ENCODE measurements at places on chromosomes 2 and 18.
A peak's percentile ranks its signal among the peaks of the same experiment; 100 is the strongest.

DNA sequence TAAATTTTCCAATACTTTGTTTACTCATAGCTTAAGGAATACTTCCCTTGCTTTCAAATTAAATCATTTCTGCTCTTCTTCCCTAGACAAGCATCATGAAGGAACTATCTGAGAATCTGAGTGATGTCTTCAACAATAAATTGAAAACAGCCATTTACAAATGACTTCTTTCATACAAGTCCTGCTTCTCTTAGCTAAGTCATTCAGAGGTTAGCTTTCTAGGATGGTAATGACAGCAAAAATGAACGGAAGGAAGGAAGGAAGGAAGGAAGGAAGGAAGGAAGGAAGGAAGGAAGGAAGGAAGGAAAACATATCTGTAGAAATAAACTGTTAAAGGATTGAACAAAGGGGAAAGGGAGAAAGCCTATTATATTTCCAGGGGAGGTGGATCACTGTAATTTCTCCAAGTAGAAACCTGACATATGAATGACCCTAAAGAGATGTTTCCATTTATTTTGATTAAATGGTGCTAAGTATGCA, 335.0 kb upstream of the KYNU start:
- no peak for DNase-seq

DNA sequence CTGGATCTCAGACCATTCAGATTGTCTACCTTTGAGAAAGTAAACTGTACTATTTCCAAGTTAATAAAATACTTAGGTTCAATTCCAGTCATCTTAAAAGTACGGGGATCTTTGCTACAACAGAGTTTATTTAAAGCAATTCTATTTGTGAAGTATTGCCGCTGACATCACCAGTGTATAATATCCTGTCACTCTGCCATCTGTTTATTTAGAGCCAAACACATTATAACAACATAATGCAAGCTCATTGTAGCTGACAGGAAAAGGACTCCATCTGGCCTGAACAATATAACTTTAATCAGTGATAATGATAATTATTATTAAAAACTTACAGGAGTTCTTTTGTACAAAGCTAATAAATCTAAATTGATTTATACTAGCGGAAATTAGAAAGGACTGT, 786.8 kb downstream of the ERBB4 start:
- no peak for DNase-seq

DNA sequence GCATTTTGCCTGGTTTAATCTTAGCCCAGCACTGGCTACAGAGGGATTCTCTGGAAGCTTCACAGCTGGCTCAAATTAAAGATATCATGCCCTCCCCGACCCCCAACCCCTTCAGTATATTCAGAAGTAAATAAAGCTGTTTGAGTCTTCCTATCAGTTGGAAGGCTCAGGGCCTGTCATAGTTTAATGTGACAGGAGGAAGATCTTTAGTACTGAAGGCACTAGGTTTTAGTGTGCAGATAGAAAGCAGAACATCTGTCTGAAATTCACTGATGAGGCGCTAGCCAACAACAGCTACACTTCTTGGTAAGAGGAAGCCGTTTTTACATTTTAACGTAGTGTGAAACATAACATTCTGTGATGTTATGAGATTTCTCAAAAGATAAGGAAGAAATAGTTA, 969.1 kb upstream of the CDH2 start:
- no peak for DNase-seq

DNA sequence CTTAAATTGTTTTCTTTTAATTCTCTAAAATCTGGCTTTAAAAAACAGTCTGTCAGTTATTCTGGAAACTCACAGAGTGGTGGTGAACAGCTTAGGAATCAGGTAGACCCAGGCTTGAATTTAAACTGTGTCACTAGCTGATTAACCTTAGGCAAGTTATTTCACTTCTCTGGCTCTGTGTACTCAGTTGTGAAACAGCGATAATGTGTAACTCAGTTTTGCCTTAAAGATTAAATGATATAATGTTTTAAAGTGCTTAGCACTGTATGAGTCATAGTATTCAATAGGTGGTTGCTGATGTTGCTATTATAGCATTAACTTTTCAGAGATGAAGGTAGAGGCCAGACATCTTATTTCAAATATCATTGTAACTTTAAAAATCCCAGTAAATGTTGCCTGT, 40.7 kb downstream of the PKP4 start:
- no peak for DNase-seq

- DNase-seq, result no peak
These were observed 1435.4 kb upstream of the LRRTM1 start for GRCh38 chr2:81739966-81740365.

GRCh38 chr18:45910405-45911023, 56.6 kb downstream of the EPG5 start:
- DNase-seq, result peak; percentile 52

GRCh38 chr2:152046940-152047339, 51.9 kb downstream of the CACNB4 start:
- no peak for DNase-seq

GRCh38 chr2:220165401-220165800, 538.0 kb downstream of the SLC4A3 start:
- DNase-seq, result no peak

DNA sequence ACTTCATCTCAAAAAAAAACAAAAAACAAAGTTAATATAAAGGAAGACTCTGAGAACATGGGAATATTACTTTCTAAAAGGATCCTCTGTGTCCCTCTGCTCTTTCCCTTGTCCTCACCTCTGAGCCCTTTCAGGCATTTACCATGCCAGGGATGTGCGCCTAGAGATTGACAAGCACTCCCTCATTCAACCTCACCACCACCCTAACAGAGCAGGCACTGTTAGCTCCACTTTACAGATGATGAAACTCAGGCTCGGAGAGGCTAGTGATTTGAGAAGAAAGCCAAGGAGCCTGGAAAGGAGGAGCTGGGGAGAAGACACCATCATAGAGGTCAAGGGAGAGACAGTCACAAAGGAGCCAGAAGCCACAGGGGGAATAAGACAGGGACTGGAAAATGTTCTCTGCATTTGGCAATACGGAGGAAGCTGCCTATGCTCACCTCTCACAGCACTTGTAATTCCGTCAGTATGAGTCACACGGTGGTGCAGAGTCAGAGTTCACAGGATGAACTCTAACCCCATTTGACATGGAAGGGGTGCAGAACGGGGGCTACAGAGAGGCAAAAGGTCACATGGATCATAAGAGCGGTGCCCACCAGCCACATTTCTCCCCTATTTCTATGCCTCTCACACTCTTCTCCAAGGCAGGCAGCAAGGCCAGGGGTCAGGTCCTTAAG, 101.8 kb upstream of the NFU1 start:
- no peak for DNase-seq

GRCh38 chr2:157106950-157107349, 150.6 kb upstream of the GALNT5 start:
- DNase-seq, result no peak

All from T-helper 9 cell (primary cell).